ENCODE measurements at places on chromosomes 7 and 10.

GRCh38 chr10:12041766-12042408 is 722 bp downstream of the UPF2 start:
- DNase-seq = no peak

DNA sequence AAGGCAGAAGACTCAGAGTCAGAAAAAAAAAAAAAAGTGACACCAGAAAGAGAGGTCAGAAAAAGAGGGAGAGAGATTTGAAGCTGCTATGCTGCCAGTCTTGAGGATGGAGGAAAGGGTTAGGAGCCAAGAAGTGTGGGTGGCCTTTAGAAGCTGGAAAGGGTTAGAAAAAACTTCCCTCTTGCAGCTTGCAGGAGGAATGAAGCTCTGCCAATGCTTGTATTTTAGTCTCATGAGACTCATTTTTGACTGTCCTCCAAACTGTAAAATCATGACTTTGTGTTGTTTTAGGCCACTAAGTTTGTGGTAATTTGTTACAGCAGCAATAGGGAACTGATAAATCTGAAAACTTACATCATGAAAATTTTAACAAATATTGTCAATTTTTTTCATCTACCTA is 127.7 kb upstream of the NOBOX start:
- no peak for DNase-seq

DNA sequence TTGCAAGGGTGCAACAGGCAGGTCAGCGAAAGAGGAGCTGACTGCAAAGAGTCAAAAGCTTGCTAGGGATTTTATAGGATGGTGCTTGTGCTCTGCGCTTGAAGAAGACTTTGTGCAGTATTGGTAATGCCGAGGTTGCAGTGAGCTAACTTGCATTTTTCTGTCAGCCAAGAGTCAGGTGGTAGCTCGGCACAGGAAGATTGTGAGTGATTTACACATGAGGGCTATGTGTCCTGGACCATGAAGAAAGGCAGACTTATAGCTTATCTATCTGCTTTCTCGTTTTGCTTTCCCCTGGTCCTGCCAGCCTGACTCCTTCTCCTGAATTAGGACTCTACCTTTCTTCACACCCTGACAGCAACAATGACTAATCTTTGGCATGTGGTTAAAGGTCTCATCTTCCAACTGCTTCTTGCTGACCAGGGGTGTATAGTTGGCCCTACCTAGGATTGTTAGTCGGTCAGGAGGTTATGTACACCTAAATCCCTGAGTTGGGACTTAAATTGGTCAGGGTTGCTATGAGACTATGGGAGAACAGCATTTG is 4.1 kb upstream of the SYPL1 start:
- no peak for DNase-seq

- DNase-seq = no peak
Measured at GRCh38 chr10:45403151-45403550, 29.1 kb downstream of the ALOX5 start.

DNA sequence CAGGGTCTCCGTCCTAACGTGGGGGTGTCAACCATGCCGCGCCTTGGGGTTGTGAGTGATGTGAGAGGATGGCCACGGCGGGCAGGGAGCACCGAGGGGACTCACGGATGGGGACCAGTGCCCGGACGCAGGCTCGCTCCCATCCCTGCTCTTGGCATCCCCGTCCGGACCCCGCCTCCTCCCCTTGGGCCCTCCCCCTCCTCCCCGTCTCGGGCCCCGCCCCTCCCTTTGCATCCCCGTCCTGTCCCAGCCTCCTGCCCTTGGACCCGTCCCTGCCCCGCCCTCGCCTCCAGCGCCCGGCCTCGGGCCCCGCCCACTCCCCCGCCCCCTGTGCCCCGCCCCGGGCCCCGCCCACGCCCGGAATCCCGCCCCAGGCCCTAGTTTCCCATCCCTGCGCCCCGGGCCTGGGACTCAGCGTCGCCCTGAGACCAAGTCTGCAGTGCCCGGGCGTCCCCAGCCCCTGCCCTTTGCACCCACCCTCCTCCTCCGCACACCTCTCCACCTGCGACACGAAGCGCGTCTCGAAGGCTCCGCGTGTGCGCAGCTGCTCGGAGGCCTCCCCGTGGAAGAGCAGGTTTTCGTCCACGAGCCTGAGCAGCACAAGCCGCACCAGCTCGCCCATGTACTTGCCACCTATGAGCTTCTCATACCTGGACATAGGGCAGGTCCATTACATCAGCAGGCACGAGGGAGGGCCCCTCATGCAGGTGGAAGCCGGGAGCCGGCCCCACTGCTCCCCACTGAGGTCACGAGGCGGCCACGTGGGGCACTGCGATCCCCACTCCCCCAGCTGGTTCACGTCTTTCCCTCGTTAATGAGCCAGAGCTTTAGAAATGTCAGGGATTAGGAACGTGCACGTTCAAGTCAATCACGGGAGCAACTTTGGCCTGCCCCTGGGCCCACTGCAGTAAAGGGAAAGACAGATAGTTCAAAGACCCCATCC is 5.1 kb upstream of the MYL7 start:
- DNase-seq = no peak

DNA sequence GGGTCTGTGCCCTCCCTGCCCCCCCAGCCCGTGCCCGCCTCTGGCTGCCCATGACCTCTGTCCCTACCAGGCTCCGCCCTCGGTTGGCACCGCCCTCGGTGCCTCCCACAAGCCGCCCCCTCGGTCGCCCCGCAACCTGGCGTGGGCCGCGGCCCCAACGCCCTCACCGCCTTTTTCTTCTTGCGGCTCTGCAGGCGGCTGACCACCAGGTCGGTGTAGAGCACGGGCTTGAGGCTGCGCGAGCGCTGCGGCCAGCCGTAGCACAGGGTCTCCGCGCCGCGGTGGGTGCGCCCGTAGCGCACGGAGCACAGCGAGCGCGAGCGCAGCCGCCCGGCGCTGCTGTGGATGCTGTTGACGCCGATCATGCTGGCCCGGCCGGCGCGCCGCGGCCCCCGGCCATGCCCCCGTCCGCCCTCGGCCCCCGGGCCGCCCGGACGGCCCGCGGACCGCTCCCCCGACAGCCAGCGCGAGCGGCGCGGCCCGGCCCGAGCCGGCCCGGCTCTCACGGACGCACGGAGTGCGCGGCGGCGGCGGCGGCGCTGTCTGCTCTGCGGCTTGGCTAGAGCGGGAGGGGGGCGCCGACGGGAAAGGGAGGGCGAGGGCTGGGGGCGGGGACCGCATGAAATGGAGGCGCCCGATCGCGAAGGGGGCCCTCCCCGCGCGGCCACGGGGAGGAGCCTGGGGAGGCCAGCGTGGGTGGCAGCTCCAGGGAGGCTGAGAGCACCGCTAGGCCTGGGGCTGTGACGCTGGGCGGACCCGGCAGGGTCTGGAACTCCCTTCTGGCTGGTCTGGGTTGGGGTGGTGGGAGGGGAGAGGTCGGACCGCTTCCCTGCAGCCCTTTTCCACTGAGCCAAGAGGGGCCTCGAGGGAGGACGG is 9.6 kb downstream of the PSD start:
- DNase-seq = no peak

GRCh38 chr7:121945066-121945465 is 72.1 kb downstream of the PTPRZ1 start:
- no peak for DNase-seq

DNA sequence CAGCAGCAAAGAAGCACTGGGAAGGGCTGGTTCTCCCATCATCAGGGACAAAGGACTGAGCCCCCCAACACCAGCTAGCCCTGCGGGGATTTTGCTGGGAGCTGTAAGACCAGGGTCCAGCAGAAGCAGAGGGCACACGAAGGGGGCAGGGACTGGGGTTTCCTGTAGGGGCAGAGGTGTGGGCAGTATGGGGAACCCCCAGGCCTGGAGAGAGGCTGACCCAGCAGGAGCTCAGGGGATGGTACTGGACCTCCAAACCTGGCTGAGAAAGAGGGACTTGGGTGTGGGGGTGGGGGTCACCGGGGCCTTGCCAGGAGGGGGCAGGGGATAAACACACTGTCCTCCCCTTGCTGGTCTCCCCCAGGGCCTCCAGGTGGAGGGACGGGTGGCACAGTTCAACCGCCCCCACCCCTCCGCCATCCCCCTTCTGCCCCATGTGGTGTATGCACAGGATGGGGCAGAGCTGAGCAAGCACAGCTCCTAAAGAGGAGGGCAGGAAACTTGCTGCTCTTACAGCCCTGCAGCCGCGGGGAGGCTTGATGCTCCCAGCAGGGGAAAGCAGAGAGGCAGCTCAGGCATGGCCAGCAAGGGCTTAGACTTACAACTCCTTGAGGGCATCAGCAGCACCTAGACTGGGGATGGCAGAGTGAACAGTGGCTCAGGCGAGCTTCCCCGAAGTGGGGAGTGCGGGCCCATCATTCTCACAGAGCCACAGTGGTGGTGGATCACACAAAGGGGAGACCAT is 12.4 kb upstream of the RET start:
- DNase-seq = no peak

- no peak for DNase-seq
Measured at GRCh38 chr10:124027031-124027611, 66.3 kb downstream of the CHST15 start.

GRCh38 chr10:28713626-28714352 is 36.5 kb downstream of the BAMBI start:
- no peak for DNase-seq

DNA sequence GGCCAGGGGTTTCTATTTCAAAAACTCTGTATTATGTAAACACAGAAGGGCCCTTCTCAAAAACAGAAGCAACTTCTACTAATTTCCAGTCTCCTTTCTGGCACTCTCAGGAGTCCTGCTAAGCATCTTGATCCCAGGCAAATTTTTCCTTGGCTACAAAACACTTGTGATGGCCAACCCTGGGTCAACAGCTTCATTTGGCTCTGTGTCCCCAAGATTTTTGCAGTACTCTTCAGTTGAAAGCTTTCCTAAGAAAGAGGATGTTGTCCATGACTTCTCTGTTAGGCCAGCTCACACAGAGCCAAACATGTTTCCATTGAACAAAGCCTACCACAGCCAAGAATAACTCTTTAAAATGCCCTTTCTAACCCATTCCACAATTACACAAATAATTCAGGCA is 99.0 kb upstream of the EGR2 start:
- no peak for DNase-seq

DNA sequence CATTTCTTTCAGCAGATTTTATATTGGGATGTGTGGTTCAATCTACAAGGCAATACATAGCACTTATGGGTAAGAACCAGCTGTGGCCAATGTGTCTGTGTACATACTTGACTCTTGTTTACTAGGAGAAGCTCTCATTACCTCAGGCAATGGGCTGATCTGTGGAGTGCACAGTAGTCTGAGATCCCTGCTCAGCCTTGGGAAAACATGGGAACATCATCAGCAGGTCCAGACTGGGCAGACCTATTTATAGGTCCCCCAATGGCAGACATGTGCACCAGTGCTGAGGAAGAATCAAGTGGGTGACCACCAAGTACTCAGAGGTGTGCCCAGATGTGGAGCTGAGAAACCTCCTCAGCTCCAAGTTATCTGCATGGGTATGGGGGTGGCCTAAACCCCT is 349.7 kb downstream of the KIF20B start:
- DNase-seq = no peak

DNA sequence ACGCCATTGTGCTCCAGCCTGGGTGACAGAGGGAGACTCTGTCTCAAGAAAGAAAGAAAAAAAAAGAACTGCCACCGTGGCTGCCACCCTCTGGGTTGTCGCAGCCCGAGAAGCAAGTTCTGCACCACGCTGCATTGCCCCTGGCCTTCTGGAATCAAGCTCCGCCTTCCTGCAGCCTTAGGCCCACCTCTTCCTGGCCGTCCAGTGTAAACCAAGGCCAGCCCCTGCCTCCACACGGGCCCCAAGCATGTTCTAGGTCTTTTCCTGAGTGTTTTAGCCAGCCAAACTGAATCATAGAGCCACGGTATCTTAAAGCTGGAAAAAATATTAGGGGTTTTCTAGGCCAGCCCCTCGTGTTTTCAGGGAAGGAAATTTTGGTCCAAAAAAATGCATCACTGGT is 188.9 kb downstream of the CCDC3 start:
- DNase-seq = no peak

DNA sequence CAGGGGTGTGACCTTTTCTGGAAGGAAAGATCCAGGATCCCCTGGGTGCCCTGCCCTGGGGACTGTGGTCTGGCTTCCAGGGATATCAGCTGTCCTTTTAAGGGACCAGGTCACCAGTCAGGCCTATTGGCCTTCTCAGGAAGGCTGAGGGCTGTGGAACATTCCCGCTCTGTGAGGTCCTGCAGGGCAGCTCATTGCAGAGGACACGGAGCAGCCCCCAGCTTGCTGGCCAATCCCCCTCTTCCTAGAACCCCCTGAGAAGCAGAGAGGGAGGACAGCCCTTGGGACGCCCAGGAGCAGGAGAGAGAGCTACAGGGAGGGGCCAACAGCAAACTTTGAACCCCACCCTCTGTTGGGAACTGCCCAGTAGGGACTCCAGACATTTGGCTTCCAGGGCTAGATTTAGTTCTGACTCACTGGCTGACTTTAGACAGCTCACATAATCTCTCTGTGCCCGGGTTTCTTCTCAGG is 67.9 kb upstream of the COL13A1 start:
- no peak for DNase-seq

DNA sequence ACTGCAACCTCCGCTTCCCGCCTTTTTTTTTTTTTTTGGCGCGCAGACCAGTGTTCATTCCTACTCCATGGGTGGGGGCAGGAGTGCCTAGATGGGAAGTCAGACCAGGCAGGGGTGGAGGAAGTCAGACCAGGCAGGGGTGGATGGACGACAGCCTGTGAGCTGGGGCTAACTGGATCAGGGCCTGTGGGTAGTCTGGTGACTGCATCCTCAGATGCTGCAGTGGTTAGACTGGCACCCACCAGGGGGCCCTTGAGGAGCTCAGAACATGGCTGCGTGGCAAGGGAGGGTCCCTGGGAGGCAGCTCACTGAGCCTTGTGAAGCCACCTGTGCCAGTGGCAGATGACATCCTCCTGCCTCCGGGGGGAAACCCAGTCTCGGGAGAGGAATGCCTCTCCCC is 35.1 kb downstream of the RCC1L start:
- no peak for DNase-seq

GRCh38 chr10:49594594-49594993 is 15.5 kb upstream of the SLC18A3 start:
- no peak for DNase-seq

GRCh38 chr7:16494955-16495719 is 29.6 kb upstream of the SOSTDC1 start:
- no peak for DNase-seq

All from kidney epithelial cell (primary cell).